ENCODE measurements at places on chromosomes 5 and 9.

DNA sequence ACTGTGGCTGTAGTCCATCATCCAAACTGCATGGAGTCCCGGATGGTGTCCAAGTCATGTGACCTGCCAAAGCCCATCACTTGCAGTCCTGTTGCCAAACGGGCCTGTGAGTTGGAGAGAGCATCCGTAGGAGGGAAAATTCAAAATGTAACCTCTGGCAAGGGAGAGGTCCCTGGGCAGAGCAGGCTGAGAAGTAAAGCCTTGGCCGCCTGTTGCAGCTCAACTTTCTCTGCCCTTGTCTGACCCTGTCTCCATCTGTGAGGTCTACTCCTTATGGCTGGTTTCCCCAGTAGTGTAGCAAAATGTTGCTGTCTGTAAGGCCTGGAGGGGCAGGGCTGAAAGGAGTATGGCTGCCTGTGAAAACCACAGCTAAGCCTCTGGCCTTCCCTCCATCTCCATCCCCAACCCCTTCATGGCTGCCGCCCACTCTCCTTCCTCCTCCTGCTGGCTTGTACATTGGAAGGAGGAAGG lies 163.5 kb downstream of the SEMA6A start:
- no peak for DNase-seq

- DNase-seq: no peak
These were observed 246.6 kb downstream of the SPOCK1 start for GRCh38 chr5:137252512-137252911.

DNA sequence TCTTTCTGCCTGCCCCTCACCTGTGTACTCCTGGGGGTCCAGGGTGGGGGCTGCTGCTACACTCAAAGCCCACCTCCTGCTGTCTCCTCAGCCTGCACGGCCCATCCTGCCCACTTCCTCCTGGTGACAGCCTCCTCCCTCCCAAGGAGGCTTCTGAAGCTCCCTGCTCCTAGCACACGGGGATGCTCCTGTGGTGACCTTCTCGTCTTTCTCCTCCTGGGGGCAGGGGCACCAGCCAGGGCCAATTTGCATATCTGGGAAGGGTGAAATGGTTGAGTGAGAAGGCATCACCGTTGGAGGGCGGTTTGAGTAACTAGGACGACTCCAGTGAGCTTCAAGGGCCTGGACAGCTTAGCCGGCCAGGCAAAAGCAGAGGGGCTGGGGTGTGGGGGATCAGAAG lies 51.9 kb upstream of the COL5A1 start:
- DNase-seq: no peak

- DNase-seq: no peak
These were observed 683 bp downstream of the OSMR start for GRCh38 chr5:38846379-38847011.

DNA sequence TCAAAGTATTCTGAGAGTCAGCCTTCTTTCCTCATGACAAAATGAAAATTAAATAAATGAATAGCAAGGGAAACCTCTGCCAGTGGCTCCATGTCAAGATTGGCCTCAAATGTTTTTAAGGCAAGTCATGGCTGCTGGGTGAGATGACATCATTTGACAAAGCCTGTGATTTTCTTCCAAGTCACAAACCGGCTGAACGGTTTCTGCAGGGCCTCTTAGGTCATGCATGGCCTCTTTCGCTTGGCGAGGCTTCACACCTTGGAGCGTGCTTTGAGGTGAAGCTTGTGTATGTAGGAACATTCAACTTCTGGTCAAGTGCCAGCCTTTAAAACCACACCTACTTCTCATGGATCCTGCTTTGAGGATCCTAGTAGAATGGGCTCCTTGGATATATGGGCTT lies 161.0 kb upstream of the ZNF618 start:
- DNase-seq: no peak

- no peak for DNase-seq
These were observed 91.4 kb upstream of the PHYKPL start for GRCh38 chr5:178323961-178324360.

DNA sequence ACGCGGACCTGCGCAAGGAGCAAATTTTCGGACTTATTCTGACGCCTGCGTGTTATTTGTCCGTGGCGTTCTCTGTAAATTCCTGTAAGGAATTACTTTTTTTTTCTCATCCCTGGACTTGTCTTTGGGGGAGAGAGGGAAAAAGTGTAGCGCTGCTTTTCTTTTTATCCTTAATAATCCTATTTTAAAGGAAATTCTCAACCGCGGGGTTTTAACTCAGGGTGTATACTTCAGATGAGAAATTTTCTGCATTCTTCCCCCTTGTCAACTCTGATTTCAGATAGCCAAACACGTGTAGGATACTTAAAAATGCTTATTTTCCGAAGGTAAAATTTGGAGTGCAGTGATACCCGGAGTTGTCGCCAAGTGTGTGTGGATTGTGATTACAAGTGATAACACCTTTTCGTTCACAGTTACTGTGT lies 853 bp downstream of the DCP2 start:
- DNase-seq: no peak

DNA sequence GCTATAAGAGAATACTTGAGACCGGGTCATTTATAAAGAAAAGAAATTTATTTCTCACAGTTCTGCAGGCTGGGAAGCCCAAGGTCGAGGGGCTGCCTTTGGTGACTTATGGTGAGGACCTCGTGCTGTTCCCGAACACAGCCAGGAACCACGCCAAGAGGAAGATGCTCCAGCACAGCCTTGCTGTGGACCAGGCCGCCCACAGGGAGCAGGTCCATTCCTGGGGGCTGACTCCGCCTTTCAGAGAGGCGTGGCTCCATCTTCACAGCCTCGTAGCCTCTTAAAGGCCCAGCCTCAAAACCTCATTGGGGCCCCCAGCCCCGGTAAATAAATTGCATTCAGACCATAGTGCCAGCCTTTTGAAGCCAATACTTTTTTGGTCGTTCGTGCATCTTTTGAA lies 93.5 kb upstream of the CACNA1B start:
- no peak for DNase-seq

DNA sequence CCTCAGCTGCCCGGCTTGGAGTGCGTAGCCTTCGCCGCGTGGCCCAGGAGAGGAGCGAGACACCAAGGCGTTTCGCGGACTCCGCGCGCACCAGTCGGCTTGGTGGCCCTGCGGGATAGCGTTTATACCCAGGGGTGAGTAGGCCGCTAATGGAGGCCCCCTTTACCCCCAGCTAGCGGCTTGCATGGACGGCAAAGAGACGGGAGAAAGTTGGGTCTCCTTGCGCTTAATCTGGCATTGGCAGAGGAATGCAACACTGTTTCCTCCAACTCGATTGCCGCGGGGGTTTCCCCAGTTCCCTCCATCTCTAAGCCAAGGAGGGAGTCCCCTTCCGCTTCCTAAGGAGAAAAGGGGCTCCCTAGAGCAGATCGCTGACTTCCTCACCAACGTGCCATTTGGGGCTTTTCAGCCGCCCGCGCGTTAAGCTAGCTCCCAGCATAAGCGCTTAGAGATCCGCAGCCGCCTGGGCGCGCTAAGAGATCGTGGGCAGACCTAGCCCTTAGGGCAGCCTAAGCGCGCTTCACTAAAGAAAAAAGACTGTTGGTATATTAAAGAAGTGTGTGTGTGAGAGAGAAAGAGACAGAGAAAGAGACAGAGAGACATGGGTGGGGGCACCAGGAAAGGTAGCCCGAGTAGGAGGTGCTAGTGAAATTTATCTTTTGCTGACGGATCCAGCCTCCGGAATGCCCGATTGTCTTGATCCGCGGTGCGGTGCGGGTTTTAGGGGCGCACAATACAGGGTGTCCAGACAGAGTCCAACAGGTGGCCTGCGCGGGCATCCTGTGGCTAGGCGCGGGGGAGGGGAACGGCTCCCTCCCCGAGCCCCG lies 597.9 kb upstream of the SGCD start:
- DNase-seq: no peak

GRCh38 chr9:127237801-127238200 lies 26.8 kb upstream of the GARNL3 start:
- no peak for DNase-seq

GRCh38 chr5:80194468-80194867 lies 61.4 kb downstream of the SERINC5 start:
- DNase-seq: no peak

GRCh38 chr5:60444661-60445360 lies 255.2 kb downstream of the DEPDC1B start:
- no peak for DNase-seq

DNA sequence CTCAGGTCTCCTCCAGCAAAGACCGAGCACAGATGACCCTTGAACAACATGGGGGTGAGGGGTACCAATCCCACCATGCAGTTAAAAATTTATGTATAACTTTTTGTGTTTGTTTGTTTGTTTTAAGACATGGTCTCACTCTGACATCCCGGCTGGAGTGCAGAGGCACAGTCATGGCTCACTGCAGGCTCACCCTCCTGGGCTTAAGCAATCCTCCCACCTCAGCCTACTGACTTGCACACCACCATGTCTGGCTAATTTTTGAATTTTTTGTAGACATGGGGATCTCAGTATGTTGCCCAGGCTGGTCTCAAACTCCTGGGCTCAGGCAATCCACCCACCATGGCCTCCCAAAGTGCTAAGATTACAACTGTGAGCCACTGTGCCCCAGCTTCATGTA lies 231.0 kb upstream of the PIK3R1 start:
- DNase-seq: no peak

- no peak for DNase-seq
These were observed 536 bp downstream of the SLC27A4 start for GRCh38 chr9:128340691-128341434.

- no peak for DNase-seq
These were observed 55.1 kb upstream of the KDM4C start for GRCh38 chr9:6702707-6703106.

- no peak for DNase-seq
These were observed 3.4 kb upstream of the CTSL start for GRCh38 chr9:87722393-87723088.

- no peak for DNase-seq
These were observed 60.9 kb downstream of the RGS3 start for GRCh38 chr9:113524468-113524867.

DNA sequence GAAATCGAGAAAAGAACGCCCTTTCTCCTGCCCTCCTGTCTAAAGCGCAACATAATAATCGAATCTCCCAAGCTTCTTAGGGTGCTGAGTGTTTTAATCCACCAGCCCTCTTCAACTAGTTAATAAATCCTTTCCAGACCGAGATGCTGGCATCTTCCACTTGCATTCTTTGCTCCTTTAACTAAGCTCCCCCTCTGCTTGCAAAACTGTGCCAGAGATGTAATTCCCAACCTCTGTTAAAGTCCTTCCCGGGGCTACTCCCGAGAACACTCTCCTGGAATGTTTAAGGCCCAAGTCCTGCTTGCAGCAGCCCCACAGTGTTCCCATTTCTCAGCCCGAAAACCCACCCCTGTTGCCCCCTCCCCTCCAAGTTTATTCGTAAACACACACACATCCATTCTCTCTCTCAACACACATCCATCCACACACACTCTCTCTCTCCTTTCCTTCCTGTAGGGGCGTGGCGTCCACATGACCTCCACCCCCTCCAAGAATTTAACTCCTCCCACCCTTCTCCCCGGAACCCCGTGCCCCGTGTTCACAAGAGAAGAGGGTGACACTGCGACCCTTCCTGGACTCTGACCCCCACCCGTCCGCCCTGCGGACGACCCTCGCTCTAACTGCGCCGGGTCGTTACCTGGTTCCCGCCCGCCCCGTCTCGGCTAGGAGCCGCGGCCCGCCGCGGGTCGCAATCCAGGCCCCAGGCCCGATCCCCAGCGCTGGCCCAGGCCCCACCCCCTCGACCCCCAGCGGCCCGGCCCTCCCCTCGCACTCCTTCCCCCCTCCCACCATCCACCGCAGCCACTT lies 7.0 kb upstream of the MGAT1 start:
- DNase-seq: peak; percentile 83

- no peak for DNase-seq
These were observed 15.8 kb downstream of the NDST1 start for GRCh38 chr5:150523472-150524350.

- no peak for DNase-seq
These were observed 84.7 kb downstream of the CFAP95 start for GRCh38 chr9:69905286-69905685.

- DNase-seq: peak; percentile 81
These were observed 64.3 kb downstream of the RXRA start for GRCh38 chr9:134390537-134390936.

DNA sequence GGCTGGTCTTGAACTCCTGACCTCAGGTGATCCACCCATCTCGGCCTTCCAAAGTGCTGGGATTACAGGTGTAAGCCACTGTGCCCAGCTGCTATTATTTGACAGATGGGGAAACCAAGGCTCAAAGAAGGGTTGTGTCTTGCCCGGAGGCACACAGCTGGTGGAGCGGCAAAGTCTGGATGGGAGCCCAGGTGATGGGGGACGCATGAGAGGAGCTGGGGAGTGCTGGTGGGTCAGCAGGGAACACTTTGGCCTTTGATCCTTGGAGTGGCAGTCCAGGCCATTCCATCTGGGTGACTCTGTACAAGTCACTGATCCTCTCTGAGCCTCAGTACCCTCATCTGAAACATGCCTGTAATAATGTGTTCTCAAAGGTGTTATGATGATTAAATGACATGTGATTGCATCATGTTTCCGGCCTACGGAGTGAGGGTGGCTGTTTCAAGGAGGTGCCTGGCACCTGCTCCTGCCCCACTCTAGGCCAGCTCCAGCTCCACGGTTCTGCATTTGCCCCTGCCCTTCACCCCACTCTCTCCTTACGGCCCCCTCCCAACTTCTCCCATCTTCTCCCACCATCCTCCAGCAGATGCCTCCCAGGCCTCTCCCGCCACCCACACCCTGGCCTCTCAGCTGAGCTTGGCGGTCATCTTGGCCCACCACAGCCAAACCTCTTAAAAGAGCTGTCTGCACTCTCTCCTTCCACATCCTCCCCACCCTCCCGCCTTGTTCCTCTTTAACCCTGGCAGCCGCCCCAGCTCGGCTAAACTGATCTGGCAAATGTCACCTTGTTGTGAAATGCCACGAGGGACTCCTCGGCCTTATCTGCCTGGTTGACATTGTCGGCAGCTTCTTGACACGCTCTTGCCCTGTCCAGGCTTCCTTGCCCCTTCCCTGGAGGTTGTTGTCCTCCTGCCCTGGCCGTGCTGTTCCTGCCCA lies 5.5 kb upstream of the DBN1 start:
- no peak for DNase-seq

GRCh38 chr5:13591621-13592020 lies 352.9 kb downstream of the DNAH5 start:
- DNase-seq: no peak

GRCh38 chr9:108156270-108156998 lies 666.9 kb upstream of the KLF4 start:
- no peak for DNase-seq

DNA sequence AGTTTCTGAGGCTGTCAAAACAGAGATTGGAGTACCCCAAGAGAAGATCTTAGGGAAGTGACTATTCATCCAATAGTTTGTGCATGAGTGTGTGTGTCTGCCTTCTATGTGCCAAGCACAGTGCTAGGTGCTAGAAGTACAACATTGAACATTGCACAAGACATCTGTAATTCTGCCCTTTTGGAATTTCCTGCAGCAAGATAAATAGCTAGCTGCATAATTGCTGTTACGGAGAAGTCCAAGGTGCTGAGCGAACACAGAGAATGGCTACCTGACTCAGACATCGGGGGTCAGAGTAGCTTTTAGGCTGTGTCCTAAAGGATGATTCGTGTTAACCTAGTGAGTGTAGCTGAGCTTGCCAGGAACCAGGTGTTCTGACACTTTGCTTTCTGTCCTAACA lies 44.8 kb downstream of the PAPPA start:
- no peak for DNase-seq

- no peak for DNase-seq
These were observed 125.8 kb downstream of the ADAMTS12 start for GRCh38 chr5:33766023-33766422.

All from T-helper 22 cell (primary cell).